ENCODE measurements at places on chromosomes 3 and 15.

- ATAC-seq: no peak
These were observed 211.5 kb downstream of the NFKBIZ start for GRCh38 chr3:102060814-102061213.

GRCh38 chr3:161413127-161413854 lies 42.0 kb upstream of the SPTSSB start:
- no peak for ATAC-seq

DNA sequence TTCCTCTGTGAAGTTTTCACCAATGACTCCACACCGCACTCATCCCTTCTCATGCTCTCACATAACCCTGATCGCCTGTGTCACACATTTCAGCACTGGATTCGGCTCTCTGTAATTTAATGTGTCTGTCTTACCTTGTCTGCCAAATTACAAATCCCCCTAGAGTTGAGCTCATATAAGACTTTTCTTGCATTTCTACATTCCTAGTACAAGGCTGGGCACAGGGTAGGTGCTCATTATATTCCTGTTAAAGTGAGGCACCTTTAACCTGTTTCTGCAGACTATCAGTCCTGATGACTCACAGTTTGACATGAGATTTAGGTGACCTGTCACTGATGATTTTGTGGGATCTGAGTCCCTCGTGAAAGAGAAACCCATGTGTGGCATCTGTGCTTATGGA lies 22.6 kb downstream of the TGM5 start:
- no peak for ATAC-seq

GRCh38 chr3:40476478-40477470 lies at the start of gene ZNF619:
Gene ZNF619 (plus strand): TSS chr3:40477122. CDS start chr3:40477980, 858 bp downstream.
- ATAC-seq: peak; percentile 96

DNA sequence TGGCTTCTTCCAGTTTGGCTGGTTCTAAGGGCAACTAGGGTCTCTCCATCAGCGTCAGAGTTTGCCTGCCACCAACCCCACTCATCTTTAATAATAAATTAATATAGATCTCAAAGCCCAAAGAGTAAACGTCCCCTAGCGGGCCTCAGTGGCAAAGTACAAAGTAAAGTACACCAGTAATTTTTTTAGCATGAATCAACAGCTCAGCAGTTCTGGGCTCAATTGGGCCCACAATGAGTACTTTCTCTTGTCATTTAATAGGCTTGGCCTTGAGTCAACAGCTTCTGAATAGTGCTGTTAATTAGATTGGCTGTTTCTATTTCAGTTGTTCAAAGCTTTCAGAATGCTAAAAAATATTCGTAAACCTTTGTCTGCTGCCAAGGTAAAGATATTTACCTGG lies 89.0 kb upstream of the PFN2 start:
- no peak for ATAC-seq

DNA sequence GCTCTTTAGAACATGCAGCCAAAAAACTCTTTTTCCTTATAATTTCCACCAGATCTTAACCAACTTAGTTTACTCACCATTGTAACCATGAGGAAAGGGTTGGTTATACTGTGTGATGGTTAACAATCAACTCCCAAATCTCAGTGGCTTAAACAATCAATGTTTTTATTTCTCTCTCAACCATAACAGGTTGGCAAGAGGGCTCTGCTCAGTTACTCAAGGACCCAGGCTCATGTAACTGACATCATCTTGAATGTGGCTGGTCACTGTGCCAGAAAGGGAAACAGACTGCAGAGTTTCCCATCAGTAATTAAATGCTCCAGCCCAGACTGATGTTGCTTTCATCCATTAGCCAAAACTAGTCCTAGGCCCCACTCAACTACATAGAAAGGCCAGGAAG lies 69.0 kb downstream of the ANKRD28 start:
- ATAC-seq: no peak

- ATAC-seq: peak; percentile 40
These were observed 8.2 kb downstream of the SLC6A6 start for GRCh38 chr3:14410503-14411165.

GRCh38 chr3:67030785-67031740 lies 33.0 kb downstream of the KBTBD8 start:
- no peak for ATAC-seq

- no peak for ATAC-seq
These were observed 181.2 kb downstream of the WNT5A start for GRCh38 chr3:55305696-55306485.

DNA sequence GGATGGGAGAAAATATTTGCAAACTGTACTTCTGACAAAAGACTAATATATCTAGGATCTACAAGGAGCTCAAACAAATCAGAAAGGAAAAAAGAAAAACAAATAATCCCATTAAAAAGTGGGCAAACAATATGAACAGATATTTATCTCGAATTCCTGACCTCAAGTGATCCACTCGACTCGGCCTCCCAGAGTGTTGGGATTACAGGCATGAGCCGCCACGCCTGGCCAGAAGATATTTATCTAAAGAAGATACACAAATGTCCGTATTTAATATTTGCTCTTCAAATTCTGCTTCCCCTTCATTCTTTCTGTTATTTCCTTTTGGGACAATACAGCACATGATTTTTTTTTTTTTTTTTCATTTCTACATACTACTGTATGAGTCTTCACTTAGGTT lies 151.7 kb upstream of the GRM7 start:
- ATAC-seq: no peak

DNA sequence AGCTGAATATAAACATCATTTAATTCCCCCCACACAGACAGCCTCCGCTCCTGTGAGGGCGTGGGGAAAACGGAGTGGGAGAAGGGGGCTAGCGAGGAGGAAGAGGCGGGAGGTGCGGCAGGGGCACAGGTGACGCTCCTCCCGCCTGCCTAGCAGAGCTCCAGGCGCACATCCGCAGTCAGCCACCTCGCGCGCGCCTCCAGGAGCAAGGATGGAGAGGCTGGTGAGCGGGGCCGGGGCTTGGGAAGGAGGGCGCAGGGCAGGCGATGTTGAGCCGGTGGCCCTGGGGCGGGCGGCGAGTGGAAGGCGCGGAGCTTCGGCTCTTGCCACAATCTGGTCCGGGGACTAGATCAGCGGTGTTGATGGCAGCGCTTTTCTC lies at the start of gene CD200:
TSS of gene CD200 (plus strand) at position 155 of the 379 bp plus-strand sequence. CDS start at position 212, 57 bp downstream.
- ATAC-seq: peak; percentile 93

- ATAC-seq: peak; percentile 24
These were observed 30.0 kb upstream of the TSEN2 start for GRCh38 chr3:12454076-12454815.

GRCh38 chr15:88792342-88793282 lies 10.6 kb upstream of the ACAN start:
- no peak for ATAC-seq

DNA sequence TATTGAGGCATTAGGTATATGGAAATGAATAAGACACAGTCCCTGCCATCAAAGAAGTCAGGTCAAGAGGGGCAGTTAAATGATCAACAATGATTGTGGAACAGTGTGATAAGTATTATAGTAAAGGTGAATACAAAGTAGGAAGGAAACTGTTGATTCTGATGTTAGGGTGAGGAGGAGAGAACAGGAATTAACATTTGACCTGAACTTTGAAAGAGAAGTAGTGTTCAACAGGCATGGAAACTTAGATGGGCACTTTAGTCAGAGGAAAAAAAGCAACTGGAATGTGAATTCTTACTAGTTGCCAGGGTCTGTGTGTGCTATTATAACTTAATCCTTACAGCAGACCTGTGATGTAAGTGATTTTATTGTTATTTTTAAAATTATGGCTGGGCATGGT lies 17.6 kb downstream of the HACD3 start:
- no peak for ATAC-seq

DNA sequence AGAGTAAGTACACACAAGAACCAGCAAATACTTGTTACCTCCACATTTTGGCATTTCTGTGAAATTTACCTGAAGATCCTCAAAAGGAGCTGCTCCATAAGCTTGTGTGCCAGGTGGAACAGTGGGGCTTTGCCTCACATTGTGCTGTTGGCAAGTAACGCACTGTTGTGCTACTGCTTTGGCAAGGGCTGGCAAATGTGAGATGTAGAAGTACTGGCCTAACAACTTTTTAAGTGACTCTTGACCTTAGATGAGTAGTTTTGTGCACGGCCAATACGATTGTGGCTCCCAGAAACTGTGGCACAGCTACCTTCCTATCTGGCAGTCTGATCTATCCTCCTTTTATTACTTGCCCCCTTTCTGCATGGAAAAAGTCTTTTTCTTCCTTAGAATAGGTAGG lies 337.0 kb downstream of the KCNH8 start:
- ATAC-seq: no peak

- ATAC-seq: no peak
These were observed 130.0 kb upstream of the NR2F2 start for GRCh38 chr15:96200357-96200967.

DNA sequence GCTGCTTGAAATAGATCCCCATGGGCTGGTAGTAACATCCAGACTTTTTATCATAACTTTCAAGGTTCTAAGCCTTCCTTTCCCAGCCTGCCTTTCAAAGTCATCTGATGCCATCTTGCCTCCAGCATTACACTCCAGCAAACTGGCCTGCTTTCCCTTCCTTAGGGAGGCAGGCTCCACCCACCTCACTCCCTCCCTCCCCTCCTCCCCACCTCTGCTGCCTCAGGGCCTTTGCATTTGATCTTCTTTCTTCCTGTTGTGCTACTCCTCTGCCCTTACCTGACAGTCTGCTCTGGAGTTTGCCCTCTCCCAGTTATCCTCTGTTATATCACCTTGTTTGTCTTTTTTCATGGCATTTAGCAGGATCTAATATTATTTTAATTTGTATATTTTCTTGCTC lies 319.5 kb downstream of the KCNH8 start:
- ATAC-seq: no peak

DNA sequence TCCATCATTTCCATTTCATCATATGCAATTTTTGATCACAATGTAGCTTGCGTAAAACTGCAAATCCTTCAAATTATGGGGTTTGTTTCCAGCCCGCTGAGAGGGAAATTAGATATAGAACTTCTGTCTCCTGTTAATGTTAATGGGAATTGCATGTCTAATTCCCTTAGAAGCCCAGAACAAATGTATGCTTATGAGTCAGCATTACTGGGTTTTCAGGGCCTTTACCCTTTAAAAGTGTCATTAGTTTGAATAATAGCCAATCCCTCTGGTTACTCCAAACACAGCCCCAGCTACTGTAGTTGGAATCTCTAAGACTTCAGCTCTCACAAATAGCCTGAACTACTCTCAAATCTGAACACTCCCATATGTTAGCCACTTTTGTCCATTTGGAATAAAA lies 439.4 kb downstream of the C3orf38 start:
- no peak for ATAC-seq

GRCh38 chr3:172751175-172751704 lies 714 bp downstream of the ECT2 start:
- peak; percentile 36 for ATAC-seq
